ENCODE measurements at places on chromosomes 5 and 9.

DNA sequence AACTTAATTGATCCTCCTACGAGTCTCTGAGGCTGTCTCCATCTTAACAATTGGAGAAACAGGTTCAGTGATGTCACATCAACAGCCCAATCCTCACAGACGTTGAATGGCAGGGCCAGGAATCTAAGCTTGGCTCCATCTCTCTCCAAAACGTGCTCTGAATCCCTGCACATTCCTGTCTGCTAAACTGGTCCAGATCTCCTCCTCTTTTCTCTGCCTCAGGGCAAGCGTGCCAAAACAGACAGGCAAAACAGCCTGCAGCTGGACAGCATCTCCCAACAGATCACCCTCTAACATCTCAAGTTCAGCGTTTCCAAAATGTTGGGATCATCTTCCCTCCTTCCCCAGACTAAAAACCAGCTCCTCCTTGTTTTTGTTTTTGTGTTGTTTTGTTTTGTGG, 6.6 kb downstream of the FBP1 start:
- DNase-seq = no peak

DNA sequence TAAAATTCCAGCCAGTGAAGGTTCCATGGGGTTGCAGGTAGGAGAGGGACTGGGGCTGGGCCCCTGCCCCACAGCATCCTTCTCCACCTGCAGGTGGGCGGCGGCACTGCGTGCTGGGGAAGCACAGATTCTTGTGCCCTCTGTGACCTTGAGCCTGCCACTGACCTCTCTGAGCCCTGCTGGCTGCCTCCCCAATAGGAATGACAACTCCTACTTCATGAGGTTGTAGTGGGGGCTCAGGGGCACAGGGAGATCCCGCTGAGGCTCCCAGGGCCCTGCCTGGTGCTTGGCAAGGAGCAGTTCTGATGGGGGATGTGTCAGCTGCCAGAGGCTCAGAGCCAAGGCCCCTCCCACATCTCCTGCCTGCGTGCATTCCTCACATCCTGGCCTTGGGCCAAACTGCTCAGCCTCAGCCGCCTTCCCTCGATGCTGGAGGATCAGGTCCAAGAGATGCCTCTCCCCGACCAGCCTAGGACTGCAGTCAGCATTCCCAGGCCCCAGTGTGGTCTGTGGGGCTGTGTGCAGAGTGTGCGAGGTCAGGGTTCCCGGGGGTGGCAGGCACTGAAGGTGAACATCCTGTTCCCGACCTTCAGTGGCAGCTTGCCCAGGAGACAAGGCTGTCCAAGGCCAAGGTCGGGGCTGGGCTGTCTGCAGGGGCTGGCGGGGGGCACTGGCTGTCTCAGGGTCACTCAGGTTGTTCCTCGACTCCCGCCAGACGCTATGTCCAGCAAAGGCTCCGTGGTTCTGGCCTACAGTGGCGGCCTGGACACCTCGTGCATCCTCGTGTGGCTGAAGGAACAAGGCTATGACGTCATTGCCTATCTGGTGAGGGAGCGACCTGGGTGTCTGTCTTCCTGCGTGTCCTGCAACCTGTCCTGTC, 7.0 kb downstream of the ASS1 start:
- no peak for DNase-seq

DNA sequence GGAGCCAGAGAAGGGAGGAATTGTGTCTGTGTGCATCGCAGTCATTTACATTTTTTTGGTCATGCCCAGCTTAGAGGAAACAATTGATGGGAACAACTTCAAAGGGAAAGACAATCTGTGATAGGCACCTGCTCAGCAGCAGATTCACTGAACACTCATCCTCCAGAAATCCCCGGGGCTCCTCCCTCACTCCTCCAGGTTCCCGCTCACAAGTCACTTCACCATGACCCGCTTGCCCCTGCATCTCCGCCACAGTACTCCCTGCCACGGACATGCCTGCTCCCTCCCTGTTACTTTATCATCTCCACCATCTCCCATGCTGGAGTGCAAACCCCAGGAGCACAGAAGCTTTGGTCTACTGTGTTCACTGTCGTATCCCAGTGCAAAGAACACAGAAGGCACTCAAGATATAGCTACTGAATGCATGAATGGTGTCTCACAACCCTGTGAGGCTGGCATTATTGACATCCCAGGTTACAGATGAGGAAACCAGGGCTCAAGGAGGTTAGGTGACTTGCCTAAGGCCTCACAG, 16.2 kb downstream of the LHX6 start:
- no peak for DNase-seq

DNA sequence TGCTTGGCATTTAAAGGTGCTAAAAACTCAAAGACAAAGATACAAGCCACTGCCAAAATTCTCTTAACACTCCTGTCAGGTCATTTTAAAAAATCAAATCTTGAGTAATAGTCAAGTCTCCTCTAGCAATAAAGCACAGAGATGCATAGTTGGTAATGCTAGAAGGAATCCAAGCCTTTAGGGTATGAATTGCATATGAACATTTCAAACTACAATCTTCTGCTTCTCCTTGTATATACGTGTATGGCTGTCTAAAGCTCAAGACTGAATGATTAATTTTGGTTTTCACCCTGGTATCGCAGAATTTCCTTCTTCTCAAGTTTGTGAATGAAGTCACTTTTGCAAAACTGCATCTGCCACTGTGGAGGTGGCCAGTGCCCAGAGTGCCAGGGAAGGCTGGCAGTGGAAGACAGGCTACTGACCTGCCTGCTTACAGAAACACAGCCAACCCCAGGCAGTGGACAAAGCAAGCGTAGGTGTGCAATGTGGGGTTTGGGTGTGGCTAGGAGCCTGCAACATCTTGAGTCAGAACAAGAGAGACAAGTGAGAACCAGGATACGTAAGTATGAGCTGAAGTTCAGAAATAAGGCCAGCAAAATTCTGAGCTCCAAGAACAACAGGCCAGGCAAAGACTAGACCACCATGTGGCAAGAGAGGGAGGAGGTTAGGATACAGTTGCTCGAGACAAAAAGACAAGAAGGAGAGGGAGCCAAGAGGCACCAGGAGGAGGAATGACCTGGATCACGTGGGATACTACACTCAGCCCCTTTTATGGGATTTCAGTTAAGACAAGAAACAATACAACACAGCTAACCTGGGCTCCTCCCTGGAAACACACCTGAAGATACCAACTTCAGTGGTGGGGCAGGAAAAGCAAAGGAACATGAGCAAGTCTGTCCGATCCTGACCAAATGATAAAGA, 22.6 kb downstream of the MYO10 start:
- DNase-seq = no peak

DNA sequence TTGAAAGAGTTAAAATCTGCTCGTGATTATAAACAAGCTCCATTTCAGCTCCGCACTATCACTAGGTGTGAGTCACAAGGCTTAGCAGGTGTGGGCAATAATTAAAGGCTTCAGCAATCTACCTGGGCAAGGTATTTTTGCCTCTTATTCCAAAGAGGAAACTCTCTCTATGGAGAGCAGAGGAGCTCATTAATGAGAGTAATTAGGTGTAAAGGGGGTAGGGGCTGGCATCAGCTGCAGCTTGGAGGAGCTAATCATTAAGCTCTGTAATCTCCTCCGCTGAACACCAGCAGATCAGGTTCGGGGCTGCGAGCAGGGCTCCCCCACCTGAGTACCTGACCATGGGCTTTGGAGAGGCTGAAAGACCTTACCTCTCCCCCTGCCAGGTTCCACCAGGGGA, 129.2 kb downstream of the CRB2 start:
- no peak for DNase-seq

DNA sequence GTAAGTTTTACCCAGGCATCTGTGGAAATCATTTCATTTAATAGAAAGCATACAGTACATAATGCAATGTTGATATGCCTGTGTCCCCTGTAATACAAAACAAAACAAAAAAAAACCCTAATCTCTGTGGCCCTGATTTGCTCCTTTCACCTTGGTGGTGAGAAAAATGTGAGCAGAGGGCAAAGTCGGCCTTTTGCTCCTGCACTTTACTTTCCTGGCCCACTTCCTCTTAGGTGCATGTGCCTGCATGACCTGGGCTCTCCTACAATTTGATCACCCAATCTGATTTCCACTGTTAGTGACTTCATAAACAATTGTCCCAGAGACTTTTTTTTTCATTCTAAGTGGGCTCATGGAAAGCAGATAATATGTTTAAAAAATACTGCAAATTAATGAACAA, 424.3 kb downstream of the SEMA5A start:
- DNase-seq = no peak

DNA sequence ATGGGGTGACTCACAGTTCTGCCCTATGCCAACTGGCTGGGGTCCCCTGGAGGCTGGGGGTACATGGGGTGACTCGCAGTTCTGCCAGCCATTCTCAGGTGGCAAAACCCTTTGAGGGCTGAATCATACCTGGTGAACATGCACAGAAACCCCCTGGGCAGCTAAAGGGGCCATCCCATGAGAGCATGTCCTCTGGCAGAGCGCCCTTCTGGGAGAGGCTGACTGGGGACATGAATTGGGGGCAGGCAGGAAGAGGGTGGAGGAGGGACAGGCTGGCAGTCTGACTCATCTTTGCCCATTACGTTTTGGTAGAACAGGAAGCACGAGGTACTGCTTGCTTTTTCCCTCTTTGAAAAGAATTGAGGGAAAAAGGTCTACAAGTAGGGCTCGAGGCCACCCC, 16.7 kb downstream of the TRAF1 start:
- peak; percentile 66 for DNase-seq

GRCh38 chr5:14440582-14441431, 140.8 kb upstream of the OTULINL start:
- no peak for DNase-seq

GRCh38 chr9:131439224-131439623, 45.3 kb downstream of the PRRC2B start:
- no peak for DNase-seq

GRCh38 chr5:96151891-96152290, 190.2 kb upstream of the ELL2 start:
- no peak for DNase-seq

DNA sequence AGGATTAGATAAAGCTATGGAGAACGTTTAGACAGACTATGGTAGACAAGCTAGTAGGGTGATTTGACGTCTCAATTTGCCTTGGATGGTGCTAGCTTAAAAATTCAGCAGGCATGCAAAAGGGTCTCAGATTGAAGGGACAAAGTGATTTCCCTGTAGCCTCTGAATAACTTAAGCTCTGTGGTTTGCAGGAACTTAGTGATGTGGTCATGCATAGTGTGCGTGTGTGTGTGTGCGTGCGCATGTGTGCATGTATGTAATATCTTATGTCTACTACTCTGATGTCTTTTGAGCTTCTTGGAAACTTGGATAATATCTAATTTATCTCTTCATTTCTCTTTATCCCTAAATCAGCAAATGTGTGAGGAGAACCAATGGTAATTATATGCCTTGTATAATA, 183.6 kb upstream of the TNC start:
- DNase-seq = no peak

DNA sequence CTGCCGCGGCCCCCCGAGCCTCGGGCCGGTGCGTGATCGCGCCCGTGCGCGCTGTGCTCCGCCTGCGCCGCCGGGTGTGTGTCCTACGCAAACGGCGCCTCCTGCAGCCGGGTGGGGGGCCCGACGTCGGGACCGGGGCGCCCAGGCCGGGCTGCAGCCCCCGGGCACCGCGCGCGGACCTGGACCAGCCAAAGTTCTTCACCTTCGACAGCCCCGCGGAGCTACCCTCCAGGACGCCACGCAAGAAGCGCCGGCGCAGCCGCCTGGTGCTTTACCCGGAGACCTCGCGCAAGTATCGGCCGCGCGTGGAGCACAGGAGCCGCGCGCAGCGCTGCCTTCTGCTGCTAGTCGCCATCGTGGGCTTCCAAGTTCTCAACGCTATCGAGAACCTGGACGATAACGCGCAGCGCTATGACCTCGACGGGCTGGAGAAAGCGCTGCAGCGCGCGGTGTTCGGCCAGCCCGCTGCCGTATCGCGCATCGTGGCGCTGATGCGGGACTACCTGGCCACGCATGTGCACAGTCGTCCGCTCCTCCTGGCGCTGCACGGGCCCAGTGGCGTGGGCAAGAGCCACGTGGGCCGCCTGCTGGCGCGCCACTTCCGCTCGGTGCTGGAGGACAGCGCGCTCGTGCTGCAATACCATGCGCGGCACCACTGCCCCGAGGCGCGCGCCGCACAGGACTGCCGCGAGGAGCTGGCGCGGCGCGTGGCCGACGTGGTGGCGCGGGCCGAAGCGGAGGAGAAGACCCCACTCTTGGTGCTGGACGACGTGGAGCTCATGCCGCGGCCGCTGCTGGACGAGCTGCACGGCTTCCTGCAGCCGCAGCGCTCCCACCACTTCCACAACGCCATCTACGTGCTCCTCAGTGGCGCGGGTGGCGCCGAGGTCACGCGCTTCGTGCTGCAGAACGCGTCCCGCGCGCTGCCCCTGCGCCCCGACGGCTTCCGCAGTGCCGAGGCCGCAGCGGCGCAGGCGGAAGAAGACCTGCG, 1.5 kb downstream of the TOR4A start:
- no peak for DNase-seq

- no peak for DNase-seq
Observed at GRCh38 chr5:138824924-138825863, 49.9 kb downstream of the LRRTM2 start.

DNA sequence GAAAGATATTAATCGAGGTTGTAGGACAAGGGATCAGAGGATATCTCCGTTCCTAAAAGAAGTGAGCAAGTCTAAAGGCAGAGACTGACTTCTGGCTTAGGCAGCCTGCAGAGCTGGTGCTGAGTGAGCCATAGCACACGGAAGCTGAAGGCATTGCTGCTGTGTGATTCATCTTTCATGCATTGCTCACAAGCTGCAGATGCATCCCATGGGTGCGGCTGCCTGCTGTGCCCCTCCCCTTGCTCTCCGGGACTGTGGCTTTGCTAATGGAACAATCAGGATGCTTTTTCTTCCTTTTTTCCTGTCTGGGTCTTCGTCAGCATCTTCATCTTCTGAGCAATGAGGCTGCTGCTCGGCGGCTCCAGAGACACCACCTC, 341.4 kb downstream of the DIRAS2 start:
- DNase-seq = no peak

GRCh38 chr9:20414150-20414549, 208.1 kb downstream of the MLLT3 start:
- DNase-seq = no peak

DNA sequence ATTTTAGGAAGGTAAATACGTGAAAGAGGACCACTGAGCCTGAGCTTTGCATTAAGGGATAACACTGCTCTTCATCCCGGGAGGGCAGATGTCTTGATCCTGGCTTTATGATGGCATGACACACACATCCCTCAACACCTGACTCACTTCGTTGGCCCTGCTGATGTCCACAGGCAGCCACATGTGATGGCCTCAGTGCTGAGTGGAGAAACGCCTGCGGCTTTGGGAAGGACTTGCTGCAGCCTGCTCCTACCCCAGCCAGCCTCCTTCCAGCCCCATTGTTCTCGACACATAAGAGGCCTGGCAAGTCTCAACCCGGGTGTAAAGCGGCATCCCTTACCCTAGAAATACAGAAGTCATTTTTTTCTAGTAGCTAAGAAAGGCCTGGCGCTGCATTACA, 169.0 kb downstream of the SYK start:
- DNase-seq = no peak
